ENCODE measurements at places on chromosomes 12 and 14.

GRCh38 chr14:95117937-95118721 lies 39.2 kb downstream of the DICER1 start:
- DNase-seq: no peak

DNA sequence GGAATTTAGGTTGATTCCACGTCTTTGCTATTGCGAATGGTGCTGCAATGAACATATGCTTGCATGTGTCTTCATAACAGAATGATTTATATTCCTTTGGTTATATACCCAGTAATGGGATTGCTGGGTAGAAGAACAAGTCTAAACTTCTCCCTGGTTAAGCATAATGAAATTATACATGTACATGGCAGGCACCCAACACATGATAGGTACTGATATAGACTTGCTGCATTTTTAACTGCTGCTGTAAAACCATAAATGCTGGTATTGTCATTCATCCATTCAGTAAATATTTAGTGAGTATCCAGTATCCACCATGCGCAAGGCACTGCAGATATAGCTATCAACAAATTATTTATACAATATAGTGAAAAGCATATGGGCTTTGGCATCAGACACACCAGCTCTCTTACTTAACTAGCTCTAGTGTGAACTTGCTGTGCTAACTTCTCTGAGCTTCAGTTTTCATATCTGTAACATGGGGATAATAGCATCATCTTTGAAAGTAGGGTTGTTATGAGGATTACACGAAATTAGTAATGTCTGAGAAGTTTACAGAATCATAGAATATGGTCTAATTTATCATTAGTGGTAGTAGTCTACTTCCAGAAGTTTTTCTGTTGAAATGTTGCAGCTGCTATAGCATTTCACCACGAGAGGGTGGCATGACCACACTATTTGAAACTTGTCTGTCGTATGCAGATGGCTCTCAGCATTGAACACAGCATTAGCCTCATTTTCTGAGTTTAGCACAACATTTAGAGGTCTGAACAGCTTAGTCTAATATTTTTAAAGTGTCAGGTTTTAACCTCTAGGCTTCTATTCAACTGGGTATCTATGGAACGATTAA lies 32.0 kb upstream of the SEL1L start:
- DNase-seq: peak; percentile 29

GRCh38 chr12:116199160-116199706 lies 78.3 kb downstream of the MED13L start:
- DNase-seq: no peak

DNA sequence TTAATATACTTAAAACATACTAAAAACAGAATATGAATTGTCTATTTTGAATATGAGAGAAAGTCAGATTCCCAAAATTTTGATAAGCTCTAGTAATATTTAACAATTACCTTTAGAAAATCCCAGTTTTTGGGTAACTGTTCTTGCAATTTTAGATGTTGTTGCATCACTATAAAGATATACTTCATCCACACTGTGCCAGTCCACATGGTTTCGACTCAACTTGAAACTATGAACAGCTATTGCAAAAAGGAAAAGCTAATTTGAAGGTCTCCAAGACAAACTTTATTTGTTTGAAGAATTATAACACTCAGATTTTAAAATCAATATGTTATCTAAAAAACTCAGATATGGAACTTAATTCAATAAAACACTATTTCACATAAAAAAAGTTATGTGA lies 59.9 kb downstream of the DDHD1 start:
- DNase-seq: peak; percentile 4

DNA sequence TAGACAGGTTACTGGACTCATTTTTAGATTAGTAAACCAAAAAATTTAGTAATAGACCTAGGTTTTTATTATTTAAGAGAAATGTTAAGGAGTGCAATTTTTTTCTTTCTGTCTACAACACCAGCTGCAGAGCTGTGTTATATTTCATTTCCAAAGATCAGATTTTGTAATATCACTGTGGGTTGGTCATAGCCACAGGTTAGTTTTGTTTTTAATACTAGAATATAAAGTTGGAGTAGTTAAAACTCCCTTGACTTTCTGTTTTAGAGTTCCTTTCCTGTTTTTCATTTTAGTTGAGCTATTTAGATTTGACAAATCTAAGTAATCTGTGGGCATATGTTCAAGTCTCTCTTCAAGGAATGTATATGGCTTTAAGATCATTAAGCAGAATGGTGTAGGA lies 30.7 kb upstream of the GARIN2 start:
- no peak for DNase-seq

- no peak for DNase-seq
These were observed 336.1 kb downstream of the MED13L start for GRCh38 chr12:115941362-115941761.

GRCh38 chr14:32940066-32940651 lies 1.5 kb downstream of the NPAS3 start:
- DNase-seq: no peak

- no peak for DNase-seq
These were observed 181.9 kb downstream of the SLC6A15 start for GRCh38 chr12:84730561-84731162.

DNA sequence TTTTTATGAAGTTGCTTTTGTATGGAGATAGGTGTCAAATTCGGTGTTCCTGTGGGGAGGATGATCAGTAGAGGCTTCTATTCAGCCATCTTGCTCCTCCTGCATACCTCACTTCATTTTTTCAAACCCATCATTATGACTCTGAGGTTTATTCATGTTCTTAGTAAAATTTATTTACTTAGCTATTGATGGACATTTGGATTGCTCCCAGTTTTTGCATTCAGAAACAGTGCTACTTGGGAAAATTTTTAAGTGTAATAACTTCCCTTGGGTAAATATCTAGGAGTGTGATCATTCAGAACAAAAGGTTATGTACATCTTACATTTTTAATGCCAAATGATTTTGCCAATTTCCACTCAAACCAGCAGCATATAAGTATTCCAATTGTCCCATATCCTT lies 208.3 kb downstream of the SYNE2 start:
- no peak for DNase-seq

DNA sequence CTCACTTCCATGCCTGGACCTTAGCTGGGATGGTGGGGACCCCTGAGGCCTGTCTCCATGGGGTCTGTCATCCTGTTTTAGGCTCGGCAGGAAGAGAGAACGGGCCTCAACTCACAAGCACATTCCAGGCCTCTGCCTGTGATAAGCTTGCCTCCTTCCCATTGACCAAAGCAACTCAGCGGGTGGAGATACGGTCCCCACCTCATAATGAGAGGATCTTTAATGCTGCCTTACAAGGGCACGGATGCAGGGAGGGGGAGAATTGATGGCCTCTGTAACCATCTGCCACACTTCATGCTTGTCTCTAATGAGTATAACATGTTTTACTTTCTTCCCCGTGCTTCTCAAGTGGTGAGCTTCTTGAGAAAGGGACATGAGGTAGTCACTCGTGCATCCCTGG lies 50.0 kb downstream of the GLT1D1 start:
- no peak for DNase-seq

DNA sequence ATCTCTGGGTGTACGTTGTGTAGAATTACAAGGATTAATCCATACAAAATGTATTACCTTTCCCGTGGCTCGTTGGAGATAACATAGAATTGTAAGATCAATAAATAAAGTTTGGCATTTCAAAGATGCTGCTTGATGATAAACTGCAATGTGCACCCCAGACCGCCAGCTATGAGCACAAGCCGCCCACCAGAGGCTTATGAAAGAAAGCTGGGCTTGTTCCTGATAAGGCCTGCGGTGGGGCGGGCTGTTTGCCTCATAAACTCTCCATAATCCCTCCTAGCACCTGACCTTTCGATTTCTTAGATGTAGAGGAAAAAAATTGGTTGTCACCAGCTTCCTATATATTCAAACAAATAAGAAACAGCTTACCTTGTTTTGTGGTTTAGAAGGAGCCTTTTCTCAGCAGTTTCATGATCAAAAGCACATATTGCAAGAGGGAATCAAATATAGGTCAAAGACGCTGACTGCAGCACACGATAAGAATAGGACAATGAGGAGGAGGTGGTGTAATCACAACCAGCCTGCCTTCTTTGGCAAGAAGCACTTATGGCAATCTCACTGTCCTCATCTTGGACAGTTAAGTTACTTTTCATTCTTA lies 293.6 kb downstream of the RMST start:
- no peak for DNase-seq

DNA sequence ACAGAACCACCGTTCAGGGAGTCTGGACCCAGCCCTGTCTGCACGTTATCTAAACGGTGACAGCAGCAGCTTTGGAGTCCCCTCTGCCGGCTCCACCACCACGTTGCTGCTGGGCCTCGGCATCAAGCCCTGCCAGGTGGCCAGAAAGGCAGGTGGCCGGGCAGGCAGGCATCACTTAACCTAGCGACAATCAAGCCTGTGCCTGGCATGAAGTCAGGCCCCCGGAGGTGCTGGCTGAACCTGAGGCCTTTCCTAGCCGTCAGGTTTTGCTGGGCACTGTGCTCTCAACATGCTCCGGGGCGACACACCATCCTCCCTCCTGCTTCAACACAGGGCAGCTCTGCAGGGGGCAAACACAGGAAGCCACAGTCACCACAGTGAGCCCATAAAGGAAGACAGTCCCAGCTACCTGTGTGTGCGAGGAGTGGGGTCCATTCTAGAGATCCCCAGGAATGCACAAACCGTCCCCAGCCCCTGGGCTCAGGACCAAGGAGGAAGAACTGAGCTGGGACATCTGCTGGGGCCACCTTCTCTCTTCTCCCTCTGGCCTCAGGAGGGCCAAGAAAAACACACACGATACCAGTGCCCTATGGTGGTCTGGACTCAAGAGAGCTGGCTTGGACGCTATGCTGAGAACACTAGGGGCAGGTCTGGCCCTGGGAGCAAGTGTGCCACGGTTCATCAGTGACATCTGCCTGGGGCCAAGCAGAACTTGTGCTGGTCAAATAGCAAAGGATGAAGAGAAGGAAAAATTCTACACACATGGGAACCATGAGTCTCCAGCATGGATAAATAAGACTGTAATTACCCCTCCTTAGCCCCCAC lies 44.7 kb downstream of the CCDC88C start:
- no peak for DNase-seq

DNA sequence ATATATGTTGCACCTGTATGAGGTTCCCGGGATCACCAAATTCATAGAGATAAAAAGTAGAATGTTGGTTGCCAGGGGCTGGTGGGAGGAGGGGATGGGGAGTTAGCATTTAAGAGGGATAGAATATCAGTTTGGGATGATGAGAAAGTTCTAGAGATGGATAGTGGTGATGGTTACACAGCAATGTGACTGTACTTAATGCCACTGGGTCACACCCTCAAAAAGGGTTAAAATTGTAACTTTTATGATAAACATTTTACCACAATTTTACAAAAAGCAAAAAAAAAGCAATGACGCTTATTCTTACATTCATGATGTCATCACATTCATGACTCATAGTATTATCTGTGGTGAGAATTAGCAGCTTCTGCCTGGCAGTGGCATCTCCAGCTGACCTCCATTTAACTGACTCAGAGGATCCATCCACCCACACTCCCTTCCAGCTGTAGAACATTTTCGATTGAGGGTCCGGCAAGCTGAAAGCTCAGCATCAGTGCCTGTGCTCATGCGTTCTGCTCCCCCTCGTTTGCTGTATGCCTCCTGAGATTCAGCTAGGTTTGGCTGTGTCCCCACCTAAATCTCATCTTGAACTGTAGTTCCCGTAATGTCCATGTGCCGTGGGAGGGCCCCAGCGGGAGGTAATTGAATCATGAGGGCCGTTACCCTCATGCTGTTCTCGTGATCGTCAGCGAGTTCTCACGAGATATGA lies 64.8 kb upstream of the TMEM260 start:
- DNase-seq: peak; percentile 19

DNA sequence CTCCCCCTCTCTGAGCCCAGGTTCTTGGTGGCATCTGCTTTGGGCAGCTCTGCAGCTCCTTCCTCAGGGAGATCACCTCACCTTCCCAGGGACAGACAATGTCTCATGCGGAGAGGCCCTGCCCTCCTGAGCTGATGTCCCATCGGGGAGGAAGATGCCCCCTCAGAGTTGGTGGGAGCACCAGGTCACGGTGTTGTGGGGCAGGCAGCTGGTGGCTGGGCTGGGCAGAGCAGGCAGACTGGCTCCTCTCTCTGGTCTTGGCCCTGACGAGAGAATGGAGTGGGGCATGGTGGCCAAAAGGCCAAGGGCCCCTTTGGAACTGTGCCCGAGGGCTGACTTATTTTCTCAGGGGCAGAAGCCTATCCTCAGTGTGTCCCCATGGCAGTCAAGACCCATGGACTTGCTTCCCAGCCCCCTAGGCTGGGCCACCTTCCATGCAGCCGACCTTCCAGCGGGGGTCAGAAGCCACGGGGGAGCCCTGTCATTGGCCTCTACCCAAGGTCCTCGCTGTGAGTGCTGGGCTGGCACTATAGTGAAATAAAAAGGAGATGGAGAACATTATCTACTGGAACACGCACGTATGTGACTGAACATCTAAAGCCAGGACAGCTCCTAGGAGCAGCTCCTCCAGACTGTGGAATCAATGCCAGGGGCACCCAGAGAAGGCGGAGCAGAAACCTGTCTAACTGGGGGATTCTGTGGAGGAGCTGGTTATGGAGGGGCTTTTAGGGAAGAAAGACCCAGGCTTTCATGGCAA lies 21.9 kb downstream of the PPP2R5C start:
- DNase-seq: no peak

- DNase-seq: no peak
These were observed 188.9 kb downstream of the CAND1 start for GRCh38 chr12:67457778-67458665.

- DNase-seq: no peak
These were observed 4.8 kb downstream of the NEUROD4 start for GRCh38 chr12:55024575-55024974.

GRCh38 chr12:13210236-13211190 lies 14.0 kb downstream of the EMP1 start:
- no peak for DNase-seq

GRCh38 chr12:27207615-27208413 lies 36.3 kb upstream of the STK38L start:
- DNase-seq: no peak

DNA sequence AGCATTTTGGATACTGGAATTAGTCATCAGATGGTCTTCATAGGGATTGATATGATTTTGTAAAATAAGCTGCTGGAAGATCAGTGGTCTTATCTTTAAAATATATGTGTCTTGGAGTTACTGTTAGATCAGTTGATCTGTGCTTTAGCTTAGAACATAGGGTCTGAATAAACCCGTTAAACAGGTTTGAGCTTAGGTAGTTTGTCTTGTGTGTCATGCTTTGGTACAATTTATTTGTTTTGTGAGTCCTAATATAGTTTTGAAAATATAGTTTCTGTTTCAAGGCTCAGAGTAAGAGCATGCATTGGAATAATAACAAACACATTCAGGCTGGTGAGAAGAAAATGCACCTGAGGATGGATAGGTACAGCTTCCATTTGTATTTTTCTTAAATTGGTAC lies 505.0 kb downstream of the SLC16A7 start:
- no peak for DNase-seq

GRCh38 chr12:24617471-24617870 lies 331.4 kb downstream of the BCAT1 start:
- no peak for DNase-seq

GRCh38 chr14:60266021-60266937 lies 17.3 kb downstream of the PPM1A start:
- DNase-seq: peak; percentile 37

DNA sequence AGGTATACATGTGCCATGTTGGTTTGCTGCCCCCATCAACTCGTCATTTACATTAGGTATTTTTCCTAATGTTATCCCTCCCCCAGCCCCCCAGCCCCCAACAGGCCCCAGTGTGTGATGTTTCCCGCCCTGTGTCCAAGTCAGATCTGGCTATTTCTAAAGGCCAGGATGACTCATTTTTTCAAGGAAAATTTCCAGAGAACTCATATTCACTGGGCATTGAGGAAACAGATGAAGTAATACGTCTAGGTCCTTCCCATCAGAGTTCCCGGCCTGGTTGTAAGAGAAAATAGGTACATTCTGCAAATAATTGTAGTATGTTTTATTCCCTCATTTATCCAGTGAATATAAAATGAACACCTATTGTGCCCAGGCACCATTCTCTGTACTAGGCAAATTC lies 345.2 kb downstream of the BCL11B start:
- DNase-seq: no peak

Data from RKO (cell line).